ENCODE measurements at places on chromosomes 4 and X.

DNA sequence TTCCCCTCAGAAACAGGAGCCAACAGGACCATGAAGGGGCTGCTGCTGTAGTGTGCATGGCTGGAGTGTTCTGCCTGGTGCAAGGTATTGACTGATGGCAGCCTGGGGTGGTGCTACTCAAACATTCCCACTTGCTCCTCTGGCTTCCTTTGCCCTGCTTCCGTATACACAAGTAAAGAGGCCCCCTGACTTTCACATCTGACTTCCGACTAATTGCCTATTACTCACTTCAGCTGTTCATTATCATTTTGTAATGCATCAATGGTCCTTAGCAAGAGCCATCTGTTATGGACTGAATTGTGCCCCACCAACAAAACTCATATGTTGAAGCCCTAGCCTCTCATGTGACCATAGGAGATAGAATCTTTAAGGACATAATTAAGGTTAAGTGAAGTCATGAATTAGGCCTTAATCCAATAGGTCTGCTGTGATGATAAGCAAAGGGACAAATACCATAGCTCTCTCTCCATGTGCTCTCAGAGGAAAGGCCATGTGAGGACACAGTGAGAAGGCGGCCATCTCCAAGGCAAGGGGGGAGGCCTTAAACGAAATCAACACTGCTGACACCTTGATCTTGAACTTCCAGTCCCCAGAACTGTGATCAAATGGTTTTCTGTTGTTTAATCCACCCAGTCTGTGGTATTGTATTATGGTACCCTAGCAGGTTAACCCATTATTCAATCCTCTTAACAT, 122.5 kb upstream of the CLNK start:
- DNase-seq, result no peak

GRCh38 chr4:187547316-187547715, 448.3 kb upstream of the ZFP42 start:
- DNase-seq, result no peak

DNA sequence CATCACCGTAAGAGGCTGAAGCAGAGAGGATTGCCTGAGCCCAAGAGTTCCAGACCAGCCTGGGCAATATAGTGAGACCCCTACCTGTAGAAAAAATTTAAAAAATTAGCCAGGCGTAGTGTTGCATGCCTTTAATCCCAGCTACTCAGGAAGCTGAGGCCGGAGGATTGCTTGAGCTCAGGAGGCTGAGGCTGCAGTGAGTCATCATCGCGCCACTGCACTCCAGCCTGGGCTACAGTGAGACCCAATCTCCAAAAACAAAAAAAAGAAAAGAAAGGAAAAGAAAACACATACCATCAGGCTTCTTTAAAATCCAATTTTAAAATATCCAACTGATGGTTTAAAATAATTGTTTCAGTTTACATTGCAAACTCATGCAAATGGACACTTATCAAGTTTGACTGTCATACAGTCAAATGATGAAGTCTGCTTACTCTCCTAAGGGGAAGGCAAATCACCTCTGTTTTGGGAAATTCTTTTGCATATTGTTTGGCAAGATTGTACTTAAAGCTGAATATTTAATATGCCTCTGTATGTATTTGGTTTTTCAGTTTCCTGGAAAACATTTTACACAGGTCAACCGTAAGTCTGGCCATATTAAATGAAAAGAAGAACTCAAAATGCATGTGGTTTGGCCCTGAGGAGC, 23.7 kb upstream of the TENM3 start:
- DNase-seq, result no peak

- DNase-seq, result no peak
Measured at GRCh38 chr4:165152527-165152926, 39.9 kb upstream of the TMEM192 start.

DNA sequence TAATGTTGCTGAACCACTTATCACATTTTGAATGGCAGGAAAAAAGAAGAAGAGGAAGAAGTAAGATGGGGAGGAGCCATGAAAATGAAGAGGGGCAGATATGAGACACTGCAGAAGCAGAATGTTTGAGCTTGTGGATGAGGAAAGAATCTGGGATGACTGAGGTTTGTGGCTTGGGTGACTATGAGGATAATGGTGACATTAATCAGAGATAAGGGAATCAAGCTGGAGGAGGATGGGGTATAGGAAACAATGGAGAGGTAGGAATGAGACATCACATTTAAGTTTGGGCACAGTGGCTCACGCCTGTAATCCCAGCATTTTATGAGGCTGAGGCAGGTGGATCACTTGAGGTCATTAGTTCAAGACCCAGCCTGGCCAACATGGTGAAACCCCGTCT, 19.1 kb upstream of the PHF8 start:
- no peak for DNase-seq

GRCh38 chr4:159273141-159273438, 170.2 kb downstream of the RAPGEF2 start:
- no peak for DNase-seq

DNA sequence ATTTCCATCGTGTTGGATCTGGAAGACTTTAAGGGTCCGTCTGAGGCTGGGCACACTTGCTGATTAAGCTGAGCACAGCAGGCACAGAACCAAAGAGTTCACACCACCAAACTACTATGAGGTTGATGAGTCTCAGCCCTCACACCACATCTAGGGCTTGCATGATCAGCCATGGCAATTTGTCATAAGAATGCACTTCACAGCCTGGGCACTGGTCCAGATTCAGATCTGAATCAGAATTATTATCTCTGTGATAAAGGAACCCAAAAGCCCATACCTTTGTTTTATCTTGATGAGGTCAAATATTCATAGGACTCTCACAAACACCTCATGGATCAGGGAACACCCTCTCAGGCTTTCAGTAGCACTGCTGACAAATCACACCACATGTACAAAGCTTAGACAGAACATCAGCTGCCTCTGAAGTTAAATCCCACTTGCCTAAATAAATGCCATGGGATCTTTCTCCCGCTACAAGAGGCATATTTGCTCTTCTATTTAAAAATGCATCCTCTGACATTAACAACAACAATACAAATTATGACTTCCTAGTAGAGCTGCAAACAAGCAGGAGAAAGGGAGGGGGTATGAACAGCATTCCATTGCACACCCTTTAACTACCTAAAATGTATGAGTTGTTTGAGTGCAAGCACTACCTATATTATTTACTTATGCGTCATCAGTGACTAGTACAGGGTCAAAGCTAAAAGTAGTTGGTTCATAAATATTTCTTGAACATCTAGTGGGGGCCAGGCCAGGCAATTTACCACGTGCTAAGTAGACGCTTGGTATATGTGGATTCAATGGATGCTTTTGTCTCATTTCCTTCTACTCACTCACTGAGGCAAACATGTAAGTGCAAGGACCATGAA, 186.3 kb upstream of the FGF13 start:
- DNase-seq, result no peak

GRCh38 chr4:65646136-65646535, 24.2 kb downstream of the EPHA5 start:
- DNase-seq, result no peak

Data from NCI-H748 treated with DMSO at 0.1 percent for 48 hours (cell line).